ENCODE measurements at places on chromosomes 2 and 18.

DNA sequence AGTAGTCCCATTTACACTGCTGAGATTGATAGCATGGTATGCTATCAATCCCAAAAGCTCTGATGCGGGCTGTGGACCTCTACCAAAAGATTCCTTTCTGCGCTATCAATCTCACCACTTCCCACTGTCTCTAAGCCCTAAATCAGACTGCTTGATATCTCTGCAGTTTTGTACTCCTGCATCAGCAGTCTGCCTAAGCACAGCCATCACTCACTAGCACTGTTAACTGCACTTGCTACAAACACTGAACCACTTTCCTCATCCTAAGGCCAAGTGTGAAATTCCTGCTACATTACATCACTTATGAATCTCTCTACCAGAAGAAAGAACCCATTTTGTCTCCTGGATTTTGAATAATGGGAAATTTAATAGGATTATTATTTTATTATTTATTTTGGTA, 237.0 kb downstream of the HNMT start:
- no peak for DNase-seq

GRCh38 chr2:73283545-73284295, 558 bp downstream of the FBXO41 start:
- DNase-seq: no peak

DNA sequence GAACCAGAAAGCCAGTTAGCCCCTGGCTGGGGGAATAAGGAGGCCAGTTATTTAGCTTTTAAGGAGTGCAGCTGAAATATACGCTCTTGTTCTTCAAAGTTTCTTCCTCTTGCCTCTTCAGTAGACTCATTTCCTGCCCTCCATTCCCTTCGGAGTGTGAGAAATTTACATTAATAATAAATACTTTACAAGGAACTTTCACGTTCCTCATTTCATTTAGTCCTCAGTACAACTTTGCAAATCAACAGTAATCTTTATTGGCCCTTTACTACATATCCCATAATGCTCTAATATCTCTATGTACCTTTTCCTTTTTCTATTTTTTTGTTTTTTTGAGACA, 15.6 kb downstream of the PLCD4 start:
- no peak for DNase-seq

DNA sequence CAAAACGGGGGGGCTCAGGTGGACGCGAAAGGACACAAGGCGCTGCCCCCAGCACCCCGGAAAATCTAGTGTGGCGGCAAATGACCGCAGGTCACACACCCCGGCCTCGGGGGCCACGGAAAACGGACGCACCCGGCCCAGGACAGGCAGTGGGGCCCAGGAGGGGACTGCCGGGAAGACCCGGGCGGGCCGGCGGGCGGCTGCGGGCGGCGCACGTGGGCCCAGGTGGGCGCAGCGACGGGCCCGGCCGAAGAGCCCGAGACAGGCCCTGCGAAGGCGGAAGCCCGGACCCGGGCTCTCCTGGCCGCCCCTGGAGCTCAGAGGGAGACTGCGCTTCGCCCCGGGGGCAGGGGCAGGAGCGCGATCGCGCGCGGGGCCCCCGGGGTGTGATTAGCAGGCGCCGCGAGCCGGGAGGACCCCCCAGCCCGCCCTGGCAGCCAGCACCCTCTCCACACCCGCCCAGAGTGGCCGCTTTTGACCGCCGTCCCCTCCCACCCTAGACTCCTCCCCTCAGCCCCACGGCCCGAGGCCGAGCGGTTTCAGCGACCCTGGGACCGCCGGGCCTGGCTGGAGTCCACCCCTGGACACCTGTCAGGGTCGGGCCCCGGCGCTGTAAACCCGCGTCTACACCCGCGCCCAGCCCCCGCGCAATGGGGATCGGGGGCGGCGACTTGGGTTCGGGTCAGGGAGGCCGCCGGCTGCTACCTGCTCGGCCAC, 773 bp downstream of the MBP start:
- DNase-seq: no peak

DNA sequence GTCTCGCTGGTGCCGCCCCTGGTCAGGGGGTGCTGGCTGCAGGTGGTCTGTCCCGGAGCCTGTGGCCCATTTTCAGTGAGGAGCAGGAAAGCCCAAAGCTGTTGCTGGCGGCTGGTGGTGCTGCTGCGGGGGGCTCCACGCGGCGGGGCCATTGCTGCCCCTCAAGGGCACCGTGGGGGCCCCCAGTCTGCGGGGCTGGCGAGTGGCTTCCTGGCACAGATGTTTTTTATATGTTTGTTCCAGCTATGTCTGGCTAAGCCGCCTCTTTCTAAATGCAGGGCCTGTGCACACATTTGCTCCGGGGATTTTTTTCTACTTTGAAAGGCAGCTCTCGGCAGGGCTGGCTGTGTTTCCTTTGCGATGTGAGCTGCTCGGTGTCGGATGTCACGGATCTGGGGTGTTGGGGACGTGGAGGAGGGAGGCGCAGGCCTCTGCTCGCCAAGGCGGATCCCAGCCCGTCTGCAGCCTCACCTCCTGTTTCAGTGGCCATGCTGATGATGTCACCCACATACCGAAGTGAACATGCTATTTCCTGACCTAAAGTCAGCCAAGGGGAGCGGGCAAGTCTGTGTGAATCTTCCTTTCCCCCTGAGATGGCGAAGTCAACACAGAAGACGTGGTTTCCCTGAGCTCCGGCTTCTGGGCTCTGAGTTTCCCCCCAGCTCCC, 112.0 kb upstream of the CTDP1 start:
- DNase-seq: no peak

- no peak for DNase-seq
Observed at GRCh38 chr2:190468814-190469569, 60.8 kb downstream of the MFSD6 start.

GRCh38 chr2:68167186-68167585, 9.5 kb downstream of the PNO1 start:
- no peak for DNase-seq

- no peak for DNase-seq
Observed at GRCh38 chr18:68427951-68428401, 286.9 kb downstream of the TMX3 start.

- no peak for DNase-seq
Observed at GRCh38 chr18:12296087-12296403, 12.0 kb upstream of the TUBB6 start.

DNA sequence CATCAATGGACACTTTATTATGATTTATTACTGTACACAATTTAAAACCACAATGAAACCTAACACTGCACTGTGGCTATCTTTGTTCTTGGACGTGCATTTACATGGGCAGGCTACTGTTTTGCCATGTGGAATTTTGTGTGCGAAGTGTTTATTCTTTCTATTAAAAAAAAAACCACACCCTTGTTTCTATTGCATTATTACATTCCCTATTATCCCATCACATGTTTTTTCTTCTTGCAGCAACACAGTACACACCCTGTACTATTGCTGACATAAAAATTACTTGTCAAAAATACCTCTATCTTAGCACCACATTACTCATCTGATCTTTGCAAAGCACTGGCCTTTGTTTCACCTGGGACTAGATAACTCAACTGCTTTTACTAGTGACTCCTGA, 1.5 kb downstream of the RNF152 start:
- DNase-seq: no peak

GRCh38 chr2:168039881-168040280, 207.5 kb downstream of the STK39 start:
- no peak for DNase-seq

DNA sequence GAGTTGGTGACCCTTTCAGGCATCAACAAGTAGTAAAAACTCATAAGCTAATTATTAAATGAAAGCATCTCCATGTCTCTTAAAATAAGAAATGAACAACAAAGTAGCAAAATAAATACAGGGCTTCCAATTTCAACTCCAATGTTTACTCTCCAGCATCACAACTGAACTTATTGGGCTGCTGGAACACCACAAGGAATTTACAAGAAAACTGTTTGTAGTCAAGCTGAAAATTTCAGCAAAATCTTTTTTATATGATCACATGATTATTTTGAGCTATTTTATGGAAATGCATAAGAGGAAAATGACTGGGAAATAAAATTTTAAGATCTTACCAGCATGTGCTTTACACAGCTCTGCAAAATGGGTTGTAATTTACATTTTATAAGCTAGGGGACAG, 28.1 kb downstream of the COBLL1 start:
- DNase-seq: no peak

DNA sequence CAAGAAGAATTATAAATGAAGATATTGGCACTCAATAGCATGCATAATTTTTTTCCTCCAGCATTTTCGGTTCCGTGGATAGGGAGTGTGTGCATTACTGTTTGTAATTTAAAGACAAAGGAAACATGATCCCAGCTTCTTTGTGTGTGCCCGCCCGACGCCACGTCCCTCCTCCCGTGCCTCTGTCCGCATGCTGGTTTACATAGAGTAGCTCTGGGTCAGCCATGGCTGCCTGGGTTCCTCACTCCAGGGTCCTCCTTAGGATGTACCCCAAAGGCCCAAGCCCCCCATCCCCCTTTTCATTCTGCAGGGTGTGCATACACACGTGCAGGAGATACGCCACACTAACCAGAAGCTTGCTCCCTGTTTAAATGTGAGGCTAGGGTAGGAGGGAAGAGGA, 214.7 kb downstream of the KLHL29 start:
- no peak for DNase-seq

DNA sequence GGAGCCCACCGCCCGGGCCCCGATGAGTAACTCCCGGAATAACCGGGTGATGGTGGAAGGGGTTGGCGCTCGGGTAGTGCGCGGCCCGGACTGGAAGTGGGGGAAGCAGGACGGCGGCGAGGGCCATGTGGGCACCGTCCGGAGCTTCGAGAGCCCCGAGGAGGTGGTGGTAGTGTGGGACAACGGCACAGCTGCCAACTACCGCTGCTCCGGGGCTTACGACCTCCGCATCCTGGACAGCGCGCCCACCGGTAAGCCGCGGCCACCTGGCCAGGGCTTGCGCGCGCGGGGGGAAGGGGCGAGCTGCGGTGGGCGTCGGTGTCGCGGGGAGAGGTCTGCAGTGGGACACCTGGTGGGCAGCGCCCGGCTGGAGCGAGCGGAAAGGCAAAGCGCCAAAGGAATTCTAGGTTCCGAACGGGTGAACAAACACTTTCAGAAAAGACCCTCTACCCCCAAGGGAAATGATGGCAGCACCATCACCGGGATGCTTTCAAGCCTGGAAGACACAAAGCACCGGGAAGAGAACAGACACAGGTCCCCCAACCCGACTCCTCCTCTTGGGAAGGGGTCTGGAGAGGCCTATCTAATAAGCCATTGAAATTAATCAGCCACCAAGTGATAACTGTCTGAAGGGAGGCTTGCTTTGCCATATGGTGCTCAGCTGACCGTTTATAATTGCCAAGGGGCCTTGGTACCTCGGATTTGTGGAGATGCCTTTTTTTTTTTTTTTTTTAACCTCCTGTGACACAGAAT, 1.1 kb downstream of the MIB1 start:
- DNase-seq: peak; percentile 19

DNA sequence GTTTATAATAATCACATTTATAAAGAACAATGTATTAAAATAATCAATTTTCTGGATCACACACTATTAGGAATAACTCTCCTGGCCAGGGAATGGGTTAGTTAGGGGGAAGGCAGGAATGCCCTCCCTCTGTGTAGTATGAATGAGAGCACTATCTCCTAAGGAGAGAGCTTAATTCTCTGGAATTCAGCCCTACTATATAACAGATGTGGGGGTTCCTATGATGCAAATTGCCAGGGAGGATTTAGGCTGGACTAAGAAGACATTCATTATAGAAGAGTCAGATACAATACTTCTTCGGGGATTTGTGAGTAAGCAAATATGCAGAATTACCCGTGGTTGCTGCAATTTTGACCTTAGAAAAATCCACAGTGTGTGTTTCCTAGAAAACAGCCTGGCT, 250.1 kb upstream of the VRK2 start:
- no peak for DNase-seq
